GM04503 (cell line): ENCODE measurements at places on chromosomes 6 and 20.
A peak's percentile ranks its signal among the peaks of the same experiment; 100 is the strongest.

DNA sequence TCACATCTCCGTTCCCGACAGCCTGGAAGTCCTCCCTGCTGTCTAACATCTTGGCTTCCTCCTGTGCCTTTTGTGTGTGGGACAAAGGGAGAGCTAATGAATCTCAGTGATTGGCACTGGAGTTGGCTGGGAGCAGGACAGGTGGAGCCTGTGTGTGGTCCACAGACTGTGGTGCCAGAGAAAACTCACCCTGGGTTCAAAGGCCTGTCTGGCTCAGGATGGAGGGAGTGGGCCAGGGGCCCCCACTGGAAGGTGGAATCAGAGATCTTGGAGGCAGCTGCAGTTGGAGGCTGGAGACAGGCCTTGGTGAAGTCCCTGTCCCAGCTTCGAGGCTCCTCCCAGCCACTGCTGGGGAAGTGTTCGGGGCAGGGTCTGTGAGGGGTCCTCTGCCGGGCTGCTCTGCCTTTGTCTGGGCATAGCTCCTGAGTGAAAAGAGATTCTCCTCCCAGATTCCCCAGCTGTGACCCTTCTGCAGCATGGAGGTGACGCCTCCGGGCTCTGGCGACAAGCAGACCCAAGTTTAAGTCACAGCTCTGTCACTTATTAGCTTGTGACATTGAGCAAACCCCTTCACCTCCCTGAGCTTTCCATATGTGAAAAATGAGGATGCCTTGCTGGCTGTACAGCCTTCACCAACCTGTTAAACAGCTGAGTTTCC lies 13.9 kb upstream of the ITPR3 start:
- no peak for DNase-seq

GRCh38 chr20:54132612-54133433 lies 41.0 kb downstream of the CYP24A1 start:
- DNase-seq, result peak; percentile 100

DNA sequence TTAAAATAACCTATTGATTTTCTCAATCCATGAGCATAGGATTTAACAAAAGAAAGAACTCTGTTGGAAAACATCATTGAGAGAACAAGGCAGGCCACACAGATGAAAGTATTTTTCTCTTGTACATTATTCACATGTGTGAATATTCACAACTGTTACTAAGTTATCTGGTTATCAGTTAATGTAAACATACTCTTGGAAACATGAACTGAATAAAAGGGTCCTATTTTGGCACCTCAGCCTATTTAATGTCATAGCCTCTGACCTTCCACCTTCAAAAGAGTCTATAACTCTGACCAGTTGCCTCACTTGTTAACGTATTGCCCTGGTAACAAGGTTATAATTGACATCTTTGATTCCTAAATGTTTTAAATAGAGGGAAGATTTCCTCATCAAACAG lies 8.1 kb downstream of the SYCP2 start:
- no peak for DNase-seq

- DNase-seq, result no peak
These were observed at the start of gene VGLL2 for GRCh38 chr6:117265410-117266256. Gene VGLL2, plus strand, starts transcription at chr6:117265558. Its CDS starts 206 bp downstream, at chr6:117265764.

GRCh38 chr6:16136091-16136490 lies 7.2 kb downstream of the MYLIP start:
- DNase-seq, result no peak

GRCh38 chr20:9503526-9504245 lies 10.7 kb upstream of the LAMP5 start:
- no peak for DNase-seq
